ENCODE measurements at places on chromosomes 4 and X.

- DNase-seq, result no peak
Observed at GRCh38 chr4:170875868-170876267, 786.1 kb upstream of the AADAT start.

- no peak for DNase-seq
Observed at GRCh38 chr4:126850286-126850685, 782.5 kb upstream of the INTU start.

GRCh38 chr4:7371210-7371941 lies 63.4 kb downstream of the PSAPL1 start:
- DNase-seq, result no peak

DNA sequence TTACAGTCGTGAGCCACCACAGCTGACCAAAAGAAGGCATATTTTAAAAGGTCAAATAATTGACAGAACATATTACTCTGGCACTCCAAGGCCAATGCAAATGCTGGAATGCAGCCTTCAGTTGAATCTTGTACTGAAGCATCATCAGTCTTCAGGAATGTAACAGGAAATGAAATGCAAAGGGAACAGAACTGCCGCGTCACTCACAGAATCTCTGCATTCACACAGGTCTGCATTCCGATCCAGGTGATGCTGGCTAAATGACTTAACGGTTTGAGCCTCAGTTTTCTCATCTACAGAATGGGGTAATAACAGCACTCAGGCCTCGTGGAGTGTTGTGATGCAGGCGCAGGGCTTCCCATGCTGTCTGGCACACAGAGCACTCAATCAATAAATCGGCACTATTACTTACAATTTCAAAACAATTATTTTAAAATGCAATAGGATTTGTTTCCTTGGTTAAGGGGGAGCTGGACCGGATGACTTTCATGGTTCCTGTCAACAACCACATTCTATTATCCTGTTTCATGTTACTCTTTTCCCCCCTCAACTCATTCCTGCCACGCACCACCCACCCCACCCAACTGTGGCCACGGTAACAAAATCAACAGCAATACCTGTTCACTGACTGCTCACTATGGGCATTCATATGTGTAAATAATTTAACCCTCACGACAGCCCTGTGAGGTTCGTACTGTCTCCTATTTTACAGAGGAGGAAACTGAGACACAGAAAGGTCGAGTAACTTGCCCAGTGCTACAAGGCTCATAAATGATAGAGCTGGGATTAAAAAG lies 32.4 kb downstream of the IGFBP7 start:
- DNase-seq, result no peak

GRCh38 chr4:68987007-68987406 lies 35.4 kb upstream of the UGT2A3 start:
- DNase-seq, result no peak

- DNase-seq, result no peak
Observed at GRCh38 chr4:36010397-36010929, 233.9 kb downstream of the ARAP2 start.
